ENCODE measurements at places on chromosomes 3 and 15. TPM values are rescaled to one million over a fixed set of nuclear protein-coding genes. Genes with fewer than 3 reads are reported as not detected.

COMMD4 gene
- total RNA-seq = 11.8 TPM

C3orf22 gene
- total RNA-seq = not detected

B2M gene
- total RNA-seq = 402 TPM

SPATA12 gene
- not detected for total RNA-seq
